ENCODE measurements at places on chromosomes 1 and 21.

DNA sequence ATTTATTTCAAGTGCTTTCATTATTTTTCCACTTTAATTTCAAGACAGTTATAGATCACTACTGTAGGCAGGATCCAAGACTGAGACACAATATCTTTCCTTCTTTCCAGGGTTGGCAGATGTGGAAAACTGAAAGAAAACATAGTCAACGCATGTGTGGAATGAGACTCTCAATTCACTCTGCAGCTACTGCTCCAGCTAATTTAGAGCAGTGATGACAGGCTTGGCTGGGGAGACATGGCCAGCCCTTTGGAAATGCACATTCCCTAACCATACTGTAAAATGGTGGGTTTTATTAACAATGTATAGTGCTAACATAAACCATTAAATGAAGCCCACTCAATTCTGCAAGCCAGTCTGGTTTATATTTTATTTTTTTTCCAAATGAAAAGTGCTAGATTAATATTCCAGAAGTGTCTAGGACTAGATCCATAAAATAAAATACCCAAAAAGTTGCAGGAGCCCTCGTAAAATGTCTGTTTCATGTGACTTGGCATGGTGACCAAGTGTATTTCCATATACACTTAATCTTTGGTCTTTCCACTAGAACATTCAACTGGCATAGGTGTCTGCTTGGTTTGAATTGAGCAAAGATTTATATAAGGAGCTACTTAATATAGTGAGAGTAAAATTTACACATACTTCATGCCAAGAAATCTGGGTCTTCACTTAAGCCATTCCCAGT, 32.9 kb downstream of the COL11A1 start:
- DNase-seq: no peak

DNA sequence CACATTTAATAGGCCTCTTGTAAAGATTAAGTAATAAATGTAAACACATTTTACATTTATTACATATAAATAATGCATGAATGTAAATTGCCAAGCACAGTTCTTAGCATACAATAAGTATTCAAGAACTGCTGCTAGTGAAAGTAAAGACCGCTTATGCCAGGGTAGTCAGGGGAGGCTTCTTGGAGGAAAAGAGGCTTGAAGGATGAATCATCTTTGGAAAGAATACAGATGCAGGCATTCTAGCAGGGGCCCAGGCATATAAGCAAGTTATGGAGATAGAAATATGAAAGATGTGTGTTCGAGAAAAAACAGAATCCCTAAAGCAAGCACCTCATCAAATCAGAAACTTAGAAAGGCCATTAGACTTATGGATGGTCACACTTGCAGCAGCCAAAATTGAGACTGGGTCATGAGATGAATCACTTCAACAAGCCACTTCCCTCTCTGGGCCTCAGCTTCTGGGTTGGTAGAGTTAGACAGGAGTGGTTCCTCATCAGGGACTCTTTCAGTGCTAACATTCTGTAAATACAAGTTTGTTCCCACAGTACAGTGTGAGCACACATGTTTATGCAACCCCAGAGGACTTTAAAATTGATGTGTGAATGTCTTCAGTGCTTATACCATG, 79.8 kb upstream of the ROR1 start:
- DNase-seq: peak; percentile 34

DNA sequence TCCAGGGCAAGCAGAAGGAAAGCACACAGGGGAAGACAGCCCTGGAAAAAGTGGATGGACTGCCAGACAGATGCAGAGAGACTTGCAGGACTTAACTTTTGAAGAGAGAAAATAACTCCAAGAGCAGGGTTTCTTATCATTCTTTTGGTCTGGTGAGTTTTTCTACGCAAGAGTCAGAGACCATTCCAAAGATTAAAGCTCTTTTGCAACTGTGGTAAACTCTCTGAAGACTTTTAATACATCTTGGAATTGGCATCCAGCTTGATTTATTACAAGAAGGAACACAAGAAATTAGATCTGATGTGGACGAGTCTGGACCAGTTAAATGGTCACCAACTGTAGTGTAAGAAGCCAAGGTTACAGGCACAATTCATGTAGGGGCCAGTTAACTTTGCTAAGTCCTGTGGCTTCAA, 153.4 kb downstream of the SIPA1L2 start:
- peak; percentile 56 for DNase-seq

GRCh38 chr1:206506405-206507283, 687 bp upstream of the RASSF5 start:
- DNase-seq: no peak

GRCh38 chr1:205335692-205336091, 14.1 kb upstream of the NUAK2 start:
- peak; percentile 71 for DNase-seq

DNA sequence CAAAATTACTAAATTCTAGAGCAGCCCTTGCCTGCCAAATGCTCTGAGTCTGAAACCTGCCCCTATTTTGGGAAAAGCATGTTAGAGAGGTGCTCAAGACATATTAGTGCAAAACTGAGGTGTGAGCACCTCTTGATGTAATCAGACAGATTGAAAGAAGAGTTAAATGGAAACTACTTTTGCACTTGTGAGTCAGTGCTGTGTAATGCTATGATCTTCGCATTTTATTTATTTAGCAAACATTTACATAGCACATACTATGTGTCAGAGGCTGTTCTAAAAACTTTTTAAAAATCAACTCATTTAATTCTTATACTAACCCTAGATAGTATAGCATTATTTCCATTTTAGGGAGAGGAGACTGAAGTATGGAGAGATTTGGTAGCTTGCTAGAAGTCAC, 138.1 kb downstream of the ELAVL4 start:
- DNase-seq: peak; percentile 6

DNA sequence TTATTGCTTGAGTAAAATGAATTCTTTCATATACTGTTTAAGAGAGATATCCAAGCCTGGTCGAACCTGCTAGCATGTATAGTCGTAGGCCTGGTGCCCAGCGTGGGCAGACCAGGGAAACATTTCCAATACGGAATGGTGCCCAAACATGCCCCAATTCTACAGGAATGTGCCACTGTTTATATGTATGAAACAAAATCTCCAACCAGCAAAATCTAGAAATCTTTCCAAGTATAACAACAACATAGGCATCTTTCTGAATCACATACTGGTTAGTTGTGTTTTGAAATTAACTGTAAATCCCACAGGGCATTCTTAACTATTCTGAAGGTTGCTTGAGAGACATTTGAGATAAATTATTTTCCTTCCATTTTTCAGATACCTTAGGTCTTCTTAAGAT, 17.0 kb upstream of the ABCD3 start:
- DNase-seq: no peak

DNA sequence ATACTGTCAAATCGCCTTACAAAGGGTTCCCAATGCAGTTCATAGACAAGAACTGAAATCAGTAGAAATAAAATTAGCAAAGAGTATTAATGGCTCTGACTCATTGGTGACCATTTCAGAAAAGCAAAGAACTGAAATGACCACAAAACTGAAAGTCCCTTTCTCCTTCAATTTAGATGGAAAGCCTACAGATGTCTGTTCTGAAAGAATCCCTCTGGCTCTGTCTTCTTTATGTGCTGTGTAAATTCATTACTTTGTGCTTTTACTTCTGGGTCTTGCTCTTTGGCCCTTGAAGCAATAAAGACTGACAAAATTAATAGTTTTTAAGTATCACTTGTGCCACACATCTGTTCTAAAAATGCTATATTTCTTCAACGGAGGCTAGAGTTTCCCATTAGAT, 62.7 kb upstream of the GPR89A start:
- no peak for DNase-seq
